M059J (cell line): ENCODE measurements at places on chromosomes 1 and 21.

DNA sequence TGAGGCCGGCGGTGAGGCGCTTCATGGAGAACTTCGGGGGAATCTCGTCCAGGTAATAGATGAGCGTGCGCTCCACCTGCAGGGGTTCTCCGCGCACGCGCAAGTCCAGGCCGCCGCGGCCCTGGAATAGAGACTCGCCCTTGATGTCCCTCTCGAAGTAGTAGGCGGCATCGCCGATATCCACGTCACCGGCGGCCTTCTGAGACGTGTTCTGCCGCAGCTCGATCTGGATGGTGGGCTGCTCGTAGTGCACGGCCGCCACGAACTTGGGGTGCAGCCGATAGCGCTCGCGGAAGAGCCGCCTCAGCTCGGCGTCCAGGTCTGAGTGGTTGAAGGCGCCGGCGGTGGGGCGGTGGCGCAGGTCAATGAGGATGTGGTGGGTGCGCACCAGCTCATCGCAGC lies 726 bp downstream of the TACSTD2 start:
- no peak for DNase-seq

DNA sequence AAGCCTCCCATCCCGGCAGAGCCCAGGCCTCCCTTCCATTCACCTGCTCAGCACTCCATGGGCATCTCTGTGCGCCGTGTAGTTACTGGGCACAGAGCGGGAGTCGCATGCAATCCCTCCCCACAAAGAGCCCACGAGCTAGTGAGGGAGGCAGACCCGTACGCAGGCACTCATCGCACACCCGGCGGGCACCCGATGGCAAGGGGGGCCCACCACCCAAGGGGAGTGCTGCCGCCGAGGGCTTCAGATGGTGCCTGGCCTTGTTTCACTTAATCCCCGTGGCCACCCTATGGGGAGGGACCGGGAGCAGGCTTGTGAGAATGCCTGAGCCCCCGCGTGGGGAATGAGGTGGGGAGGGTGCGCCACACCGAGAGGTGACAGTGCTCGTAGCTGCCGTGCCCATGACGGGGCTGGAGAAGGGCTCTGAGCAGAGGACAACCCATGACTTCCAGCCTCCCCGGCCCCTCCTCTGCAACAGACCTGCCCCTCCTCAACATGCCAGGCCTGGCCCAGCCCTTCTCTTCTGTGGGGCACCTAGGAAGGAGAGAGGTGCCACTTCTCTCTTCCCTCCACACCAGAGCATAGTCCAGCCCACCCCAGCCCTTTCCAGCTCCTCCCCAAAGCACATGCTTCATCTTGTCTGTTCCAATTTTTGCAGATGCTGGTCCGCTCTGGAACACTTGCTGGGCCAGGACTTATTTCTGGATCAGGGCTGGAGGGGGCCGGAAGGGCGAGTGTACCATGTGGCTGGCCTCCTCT lies 30.2 kb upstream of the SELENON start:
- DNase-seq, result no peak

DNA sequence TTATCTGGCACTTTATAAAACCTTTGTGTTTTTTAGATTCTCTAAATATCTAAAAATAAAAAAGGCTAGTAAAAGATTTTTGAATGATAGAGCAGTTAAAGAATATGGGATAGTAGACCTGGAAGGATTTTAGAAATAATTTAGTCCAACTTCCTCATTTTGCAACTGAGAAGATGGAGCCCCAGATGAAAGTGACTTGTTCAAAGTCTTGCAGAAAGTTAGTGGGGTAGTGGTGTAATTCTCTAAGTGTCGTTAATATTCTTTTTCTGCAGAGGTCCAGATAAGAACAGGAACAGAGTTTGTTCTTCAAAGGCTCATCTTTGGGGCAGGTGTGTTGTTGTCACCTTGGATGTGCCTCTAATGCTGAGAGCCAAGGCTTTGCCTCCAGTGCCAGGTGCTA lies 159.5 kb downstream of the DISC1 start:
- DNase-seq, result no peak

GRCh38 chr21:15820327-15820726 lies 90.5 kb downstream of the USP25 start:
- no peak for DNase-seq

GRCh38 chr1:33370301-33370700 lies 49.4 kb upstream of the A3GALT2 start:
- no peak for DNase-seq

DNA sequence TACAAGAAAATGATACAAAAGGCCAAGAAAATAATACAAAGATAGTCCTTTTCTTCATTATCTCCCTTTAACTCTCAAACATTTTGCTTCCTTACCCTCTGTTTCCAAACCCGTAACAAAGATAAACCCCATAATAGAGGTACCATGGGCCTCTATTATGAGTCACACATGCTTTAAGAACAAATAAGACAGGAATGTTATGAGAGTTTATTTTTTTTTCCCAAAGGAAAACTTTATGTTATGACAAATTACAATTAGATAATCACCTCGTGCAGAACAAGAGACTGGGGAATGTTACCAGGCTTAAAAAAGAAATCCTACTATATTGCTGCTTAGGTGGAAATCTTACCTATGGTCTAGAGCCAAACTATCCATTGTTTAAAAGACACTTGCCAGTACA lies 272.0 kb downstream of the BRINP3 start:
- peak; percentile 24 for DNase-seq

- no peak for DNase-seq
Measured at GRCh38 chr21:24188506-24188905, 1418.8 kb downstream of the MRPL39 start.

DNA sequence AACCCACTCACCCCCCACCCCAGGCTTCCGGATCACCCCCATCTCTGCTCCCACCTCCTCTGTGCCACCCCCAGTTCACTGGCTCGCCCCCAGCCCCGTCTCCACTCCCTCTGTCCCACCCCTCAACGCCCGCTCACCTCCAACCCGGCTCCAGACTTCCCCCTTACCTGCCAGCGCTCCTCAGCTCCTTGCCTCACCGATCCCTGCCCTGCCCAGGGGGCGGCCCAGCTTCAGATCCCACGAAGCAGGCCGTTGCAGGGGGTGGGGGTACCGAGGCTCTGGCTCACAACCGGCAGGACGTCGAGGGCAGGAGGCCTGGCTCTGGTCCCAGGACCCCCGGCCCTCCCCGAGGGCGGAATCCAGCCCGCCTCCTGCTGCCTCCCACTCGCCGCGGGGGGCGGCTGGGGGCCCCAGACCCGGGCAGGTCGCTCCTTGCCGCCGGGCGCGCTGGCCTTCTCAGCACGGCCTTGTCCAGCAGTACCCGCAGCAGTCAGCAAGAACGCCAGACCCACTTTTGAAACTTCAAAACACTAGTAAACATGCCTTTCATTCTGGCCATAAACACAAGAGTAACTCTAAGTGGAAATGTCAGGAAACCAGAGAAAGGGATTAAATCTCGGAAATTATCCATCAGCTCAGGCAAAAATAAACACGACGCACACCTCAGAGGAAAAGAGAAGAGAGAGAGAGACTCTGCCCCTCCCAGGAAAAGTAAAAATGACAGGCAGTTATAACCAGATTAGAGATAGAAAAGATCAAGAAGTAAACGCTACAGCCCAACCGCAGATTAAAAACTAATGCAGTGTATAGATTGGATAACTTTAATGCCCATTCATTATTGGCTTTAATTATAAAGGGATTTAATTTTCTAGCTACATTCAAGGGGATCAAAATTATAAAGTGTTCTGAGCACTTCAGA lies 1.0 kb upstream of the FAM89A start:
- no peak for DNase-seq

GRCh38 chr1:182213163-182213562 lies 151.7 kb upstream of the ZNF648 start:
- DNase-seq, result no peak

- peak; percentile 39 for DNase-seq
Measured at GRCh38 chr1:17893891-17894631, 138.9 kb downstream of the ACTL8 start.

DNA sequence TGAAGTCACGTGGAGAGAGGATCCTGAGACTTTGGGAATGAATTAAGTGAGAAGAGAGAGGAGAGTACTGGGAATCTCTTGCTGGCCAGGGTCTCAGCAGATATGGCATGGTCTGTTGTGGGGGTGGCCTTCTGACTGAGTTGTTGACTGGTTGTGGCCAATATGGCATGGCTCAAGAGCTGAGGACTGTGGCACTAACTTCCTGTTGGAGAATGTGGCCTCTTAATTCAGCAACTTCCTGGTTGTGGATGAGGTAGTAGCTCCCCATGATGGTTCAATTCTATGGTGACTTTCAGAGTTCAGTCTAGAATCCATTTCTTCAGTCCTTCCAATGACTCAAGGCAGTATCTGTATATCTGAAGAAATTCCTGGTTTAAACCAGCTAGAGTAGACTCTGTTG lies 44.7 kb upstream of the PAXBP1 start:
- no peak for DNase-seq

GRCh38 chr1:192945390-192946130 lies 113.6 kb downstream of the UCHL5 start:
- DNase-seq, result no peak

- DNase-seq, result no peak
Measured at GRCh38 chr1:98692482-98692881, 31.0 kb downstream of the SNX7 start.

GRCh38 chr1:22210176-22210575 lies 67.3 kb upstream of the WNT4 start:
- DNase-seq, result no peak

DNA sequence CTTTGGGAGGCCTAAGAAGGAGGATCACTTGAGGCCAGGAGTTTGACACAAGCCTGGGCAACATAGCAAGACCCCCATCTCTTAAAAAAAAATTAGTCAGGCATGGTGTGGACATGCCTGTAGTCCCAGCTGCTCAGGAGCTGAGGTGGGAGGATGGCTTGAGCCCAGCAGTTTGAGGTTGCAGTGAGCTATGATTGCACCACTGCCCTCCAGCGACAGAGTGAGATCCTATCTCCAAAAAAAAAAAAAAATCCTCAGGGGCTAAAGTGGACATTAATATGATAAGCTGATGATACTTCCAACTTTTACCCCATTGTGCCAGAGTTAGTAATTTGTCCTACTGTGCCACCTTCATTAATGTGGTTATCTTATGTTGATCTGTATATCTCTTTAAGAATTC lies 327.8 kb upstream of the FMN2 start:
- DNase-seq, result no peak

DNA sequence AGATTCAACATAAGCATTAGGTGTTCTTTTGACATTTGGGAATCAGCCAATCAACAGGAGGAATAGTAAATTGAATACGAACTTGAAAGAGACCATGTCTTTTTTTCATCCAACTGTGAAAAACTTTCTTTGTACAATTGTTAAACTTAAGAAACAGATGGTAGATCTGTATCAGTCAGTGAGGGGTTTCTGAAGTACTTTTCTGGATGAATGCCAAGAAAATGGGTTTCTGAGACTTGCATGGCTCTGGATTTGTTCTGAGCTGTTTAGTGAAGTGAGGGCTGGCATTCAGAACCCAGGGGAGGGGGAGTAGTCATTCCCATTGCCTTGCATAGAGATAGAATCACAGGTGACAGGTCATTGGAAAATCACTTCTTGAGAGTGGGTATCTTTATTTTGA lies 37.4 kb downstream of the PTPRC start:
- peak; percentile 50 for DNase-seq

- no peak for DNase-seq
Measured at GRCh38 chr1:92791487-92792066, 6.7 kb upstream of the EVI5 start.

DNA sequence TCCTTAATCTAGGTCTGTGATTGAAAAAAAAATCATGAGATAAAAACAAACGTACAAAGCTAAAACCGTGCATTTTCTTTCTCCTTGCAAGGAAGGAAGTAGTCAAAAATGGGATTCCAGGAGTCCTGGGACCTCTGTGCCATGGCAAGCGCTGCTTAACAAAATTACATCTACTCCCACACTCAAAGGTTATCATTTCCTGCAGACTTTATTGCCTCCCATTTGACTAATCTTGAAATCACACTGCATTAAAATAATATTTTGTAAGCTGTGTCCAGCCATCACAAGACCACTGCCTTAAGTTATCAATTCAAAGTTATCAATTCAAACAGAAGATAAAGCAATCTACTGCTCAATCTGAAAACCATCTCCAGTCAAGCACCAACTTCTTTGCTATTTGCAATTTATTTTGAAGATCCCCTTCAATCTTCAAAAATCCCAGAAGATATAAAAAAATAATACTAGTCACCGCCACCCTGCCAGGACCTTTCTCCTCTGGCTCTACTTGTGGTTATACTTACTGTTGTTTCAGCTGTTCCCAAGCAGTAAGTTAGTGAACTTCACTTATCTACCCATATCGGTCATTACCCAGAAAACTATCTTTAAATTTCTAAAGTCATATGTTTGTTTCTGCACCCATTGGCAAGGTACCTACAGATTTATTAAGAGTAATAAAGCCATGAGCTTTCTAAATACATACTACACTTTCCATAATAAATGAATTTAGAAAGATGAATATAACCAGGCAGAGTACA lies 38.1 kb upstream of the RAP1GAP start:
- DNase-seq, result no peak

- DNase-seq, result no peak
Measured at GRCh38 chr1:245873068-245873467, 634.0 kb downstream of the SMYD3 start.

DNA sequence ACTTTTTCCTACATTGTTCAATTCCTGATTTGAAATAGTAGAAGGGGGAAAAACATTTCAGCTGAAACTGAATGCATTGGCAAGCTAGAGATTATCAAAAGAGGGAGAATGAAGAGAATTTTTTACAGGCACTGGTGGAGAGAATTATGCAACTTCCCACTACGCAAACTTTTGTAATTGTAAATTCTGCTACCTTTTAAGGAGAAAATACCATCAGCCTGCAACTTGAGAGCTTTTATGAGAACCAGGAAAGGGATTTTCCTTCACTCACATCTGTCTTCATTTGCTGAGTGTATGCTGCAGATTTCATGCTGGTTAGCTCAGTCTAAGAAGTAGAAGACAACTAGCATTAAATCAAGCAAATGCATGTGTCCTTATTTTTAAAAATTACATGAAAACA lies 43.7 kb downstream of the ADAMTS1 start:
- DNase-seq, result peak; percentile 57

- DNase-seq, result no peak
Measured at GRCh38 chr1:46187106-46187869, 10.9 kb downstream of the POMGNT1 start.

DNA sequence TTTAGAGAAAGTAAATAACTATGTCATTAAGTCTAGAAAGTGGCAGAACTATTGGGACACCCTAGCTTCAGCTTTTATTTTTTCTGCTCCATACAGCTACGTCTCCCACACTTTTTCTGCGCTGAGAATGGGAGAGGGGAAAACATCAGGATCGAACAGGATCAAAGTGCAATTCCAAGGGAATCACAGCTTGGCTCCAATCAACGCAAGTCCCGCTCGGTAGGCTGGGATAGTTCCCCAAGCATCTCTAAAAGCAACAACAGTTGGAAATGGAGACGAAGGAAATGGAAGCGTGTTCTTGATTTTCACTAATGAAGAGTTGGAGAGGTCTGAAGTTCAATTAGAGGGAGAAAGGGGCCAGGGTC lies 536 bp downstream of the HMGCL start:
- DNase-seq, result no peak

DNA sequence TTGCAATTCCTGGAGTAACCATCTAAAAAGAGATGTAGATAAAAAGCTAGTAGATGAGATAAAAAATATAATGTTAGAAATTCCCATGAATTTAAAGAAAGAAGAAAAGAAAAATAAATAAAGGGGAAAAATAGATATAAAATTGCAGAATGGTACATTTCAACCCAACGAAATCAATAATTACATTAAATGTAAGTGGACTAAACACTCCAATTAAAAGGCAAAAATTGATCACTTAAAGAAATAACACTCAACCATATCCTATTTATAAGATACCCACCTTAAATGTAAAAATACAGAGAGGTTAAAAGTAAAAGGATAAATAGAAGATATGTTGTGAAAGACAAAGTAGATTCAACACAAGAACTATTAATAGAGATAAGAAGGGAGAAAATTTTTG lies 150.5 kb upstream of the GRIK3 start:
- DNase-seq, result no peak
